NCI-H187 treated with DMSO at 0.1 percent for 48 hours (cell line): ENCODE measurements at places on chromosomes 7 and 10.

DNA sequence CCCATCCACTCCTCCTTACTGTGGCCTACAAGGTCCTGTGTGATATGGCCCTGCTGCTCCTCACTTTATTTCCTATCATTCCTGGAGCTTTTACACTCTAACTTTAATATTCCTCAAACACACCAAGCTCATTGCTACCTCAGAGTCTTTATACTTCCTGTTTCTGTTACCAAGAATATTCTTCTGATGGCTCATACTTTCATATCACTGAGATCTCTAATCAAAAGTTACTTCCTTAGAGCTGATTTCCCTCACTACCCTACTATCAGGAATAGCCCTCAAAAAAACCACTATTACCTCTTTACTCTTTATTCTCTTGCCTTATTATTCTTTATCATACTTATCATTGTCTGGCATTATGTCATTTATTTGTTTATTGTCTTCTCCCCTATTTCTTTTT lies 5.8 kb upstream of the PPP3CB start:
- DNase-seq, result no peak

GRCh38 chr7:30476459-30477145 lies 2.0 kb downstream of the NOD1 start:
- peak; percentile 26 for DNase-seq

DNA sequence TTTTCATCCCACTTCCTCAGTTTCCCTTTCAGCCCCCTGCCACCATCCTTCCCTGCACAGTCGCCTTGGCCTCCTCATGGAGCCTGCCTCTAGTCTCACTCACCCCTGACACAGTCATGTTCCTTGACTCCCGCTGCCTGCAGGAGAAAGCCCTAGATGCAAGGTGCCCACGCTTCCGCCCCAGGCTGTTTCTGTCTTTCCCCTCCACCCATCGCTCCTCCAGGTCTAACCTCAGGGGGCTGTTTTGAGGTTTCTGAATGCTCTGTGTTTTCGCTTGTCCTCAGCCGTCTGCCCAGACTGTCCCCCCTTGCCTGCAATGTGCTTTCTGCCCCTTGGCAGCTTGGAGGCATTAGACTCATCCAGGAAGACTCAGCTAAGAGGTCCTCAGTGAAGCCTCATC lies 89.9 kb downstream of the EMX2 start:
- DNase-seq, result no peak

GRCh38 chr7:1889556-1890181 lies 219.6 kb downstream of the ELFN1 start:
- no peak for DNase-seq

GRCh38 chr10:3027866-3028265 lies 39.5 kb upstream of the PFKP start:
- DNase-seq, result no peak

- DNase-seq, result no peak
These were observed 7.3 kb downstream of the CYP2E1 start for GRCh38 chr10:133534417-133534816.

DNA sequence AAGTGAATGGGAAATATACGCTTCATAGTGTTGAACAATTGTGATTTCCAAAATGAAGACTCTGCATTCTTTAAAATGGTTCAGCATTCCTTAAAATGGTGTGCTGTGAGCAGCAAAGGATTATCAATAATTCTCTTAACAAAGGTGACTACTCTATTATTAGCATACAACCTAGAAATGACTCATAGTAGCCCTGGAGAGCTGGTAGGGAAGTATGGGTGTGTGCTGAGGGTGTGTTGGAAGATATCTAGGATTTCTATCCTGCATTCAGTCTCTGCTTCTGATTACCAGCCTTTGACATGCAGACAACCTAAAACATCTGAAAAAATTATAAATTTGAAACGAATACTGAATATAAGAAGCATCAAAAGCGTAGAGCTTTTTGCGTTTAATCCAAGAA lies 72.5 kb downstream of the SEMA3D start:
- DNase-seq, result no peak

GRCh38 chr7:1763033-1763432 lies 93.0 kb downstream of the ELFN1 start:
- DNase-seq, result no peak

DNA sequence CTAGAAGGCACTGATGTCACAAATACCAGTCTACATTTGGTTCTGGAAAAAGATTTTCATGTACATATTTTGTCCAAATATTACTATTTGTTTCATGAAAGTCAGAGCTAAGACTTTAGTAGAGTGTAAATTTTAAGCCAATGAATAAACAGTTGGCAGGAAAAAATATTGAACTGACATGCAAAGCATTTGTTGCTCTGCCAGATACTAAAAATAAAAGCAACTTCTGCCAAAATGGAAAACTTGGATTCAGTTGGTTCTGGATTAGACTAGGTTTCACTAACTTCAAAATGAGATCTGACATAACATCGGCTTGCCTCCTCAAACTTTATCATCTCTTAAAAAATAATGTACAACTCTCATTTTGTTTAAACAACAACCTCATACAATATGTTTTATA lies 34.9 kb downstream of the FAM204A start:
- no peak for DNase-seq

DNA sequence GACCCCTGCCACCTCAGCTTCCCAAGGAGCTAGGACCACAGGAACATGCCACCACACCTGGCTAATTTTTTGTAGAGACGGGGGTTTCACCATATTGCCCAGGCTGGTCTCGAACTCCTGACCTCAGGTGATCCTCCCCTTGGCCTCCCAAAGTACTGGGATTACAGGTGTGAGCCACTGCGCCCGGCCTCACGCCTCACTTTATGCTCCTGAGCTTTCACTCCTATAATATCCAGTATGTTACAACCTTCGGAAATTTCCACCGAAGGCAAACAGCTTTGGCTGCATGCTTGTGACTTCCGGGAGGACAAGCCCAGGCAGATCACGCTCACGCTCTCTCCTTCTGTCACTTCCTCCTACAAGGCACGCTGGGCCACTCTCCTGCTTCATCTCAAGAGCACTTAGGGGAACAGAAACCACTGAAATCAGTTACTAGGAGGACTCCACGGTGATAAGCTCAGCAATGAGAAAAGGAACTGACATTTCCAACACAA lies 4.4 kb upstream of the MAD1L1 start:
- peak; percentile 77 for DNase-seq

GRCh38 chr10:509361-510102 lies 179.9 kb downstream of the DIP2C start:
- no peak for DNase-seq

- no peak for DNase-seq
These were observed 35.9 kb upstream of the SFTPD start for GRCh38 chr10:79984851-79985250.

DNA sequence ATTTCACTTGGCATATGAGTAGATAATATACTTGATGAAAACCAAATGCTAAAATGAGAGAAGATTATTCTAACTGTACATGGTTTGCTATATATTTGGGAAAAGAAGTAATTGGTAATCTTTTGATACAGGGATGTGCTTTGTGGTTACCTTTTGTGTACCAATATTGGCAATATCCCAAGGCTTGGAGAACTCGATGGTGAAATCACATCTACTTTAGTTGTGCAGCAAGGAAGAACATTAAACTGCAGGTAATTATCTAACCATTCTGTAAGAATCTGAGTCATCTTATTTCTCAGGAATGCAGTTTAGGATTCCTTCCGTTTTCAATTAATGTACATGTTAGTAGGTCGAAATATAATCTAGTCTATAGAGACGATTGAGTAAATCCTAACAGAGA lies 64.1 kb downstream of the SRI start:
- no peak for DNase-seq

GRCh38 chr10:132120200-132120599 lies 54.5 kb downstream of the JAKMIP3 start:
- no peak for DNase-seq

DNA sequence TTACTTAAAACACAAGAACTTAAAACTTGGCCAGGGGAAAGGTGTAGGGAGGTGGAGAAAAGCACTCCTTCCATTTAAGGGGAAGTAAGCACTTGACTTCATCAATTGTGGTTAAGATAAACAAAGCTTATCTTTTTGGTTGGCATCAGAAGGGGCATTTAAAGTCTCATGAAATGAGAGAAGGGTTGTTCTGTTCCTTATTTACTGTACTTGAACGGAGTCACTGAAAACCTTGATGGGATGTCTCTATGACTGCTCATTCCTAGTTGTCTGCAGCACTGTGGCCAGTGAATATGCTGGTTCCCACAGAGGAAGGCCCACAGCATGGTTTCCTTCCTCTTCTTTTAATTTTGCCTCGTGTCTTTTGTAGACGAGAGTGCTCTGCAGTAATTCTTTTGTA lies 229.3 kb downstream of the AUTS2 start:
- DNase-seq, result peak; percentile 77

DNA sequence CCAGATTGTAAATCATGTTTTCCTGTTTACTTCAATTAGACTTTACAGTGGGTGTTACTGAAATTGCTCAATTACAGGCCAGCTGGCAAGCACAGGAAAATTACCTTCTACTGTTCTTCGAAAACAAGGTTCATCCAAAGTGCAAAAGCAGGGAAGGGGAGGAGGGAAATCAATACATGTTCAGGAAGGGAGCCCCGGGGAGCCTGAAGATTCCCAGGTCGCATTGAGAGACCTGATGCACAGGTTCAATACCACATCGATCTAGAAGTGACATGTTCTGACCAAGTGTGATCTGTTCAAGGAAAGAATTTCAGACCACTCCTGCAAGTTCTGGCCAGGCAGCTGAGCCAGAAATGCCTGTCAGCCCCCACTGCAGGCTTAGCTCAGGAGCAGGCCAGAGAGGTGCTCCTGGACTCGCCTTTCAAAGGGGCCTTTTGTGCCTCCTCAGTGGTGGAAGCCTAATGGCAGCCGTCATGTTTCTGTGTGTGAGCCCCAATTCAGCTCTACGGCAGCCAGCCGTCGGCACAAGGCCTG lies 35.9 kb downstream of the FAM53B start:
- DNase-seq, result no peak

GRCh38 chr10:124020981-124021815 lies 72.2 kb downstream of the CHST15 start:
- DNase-seq, result peak; percentile 27

DNA sequence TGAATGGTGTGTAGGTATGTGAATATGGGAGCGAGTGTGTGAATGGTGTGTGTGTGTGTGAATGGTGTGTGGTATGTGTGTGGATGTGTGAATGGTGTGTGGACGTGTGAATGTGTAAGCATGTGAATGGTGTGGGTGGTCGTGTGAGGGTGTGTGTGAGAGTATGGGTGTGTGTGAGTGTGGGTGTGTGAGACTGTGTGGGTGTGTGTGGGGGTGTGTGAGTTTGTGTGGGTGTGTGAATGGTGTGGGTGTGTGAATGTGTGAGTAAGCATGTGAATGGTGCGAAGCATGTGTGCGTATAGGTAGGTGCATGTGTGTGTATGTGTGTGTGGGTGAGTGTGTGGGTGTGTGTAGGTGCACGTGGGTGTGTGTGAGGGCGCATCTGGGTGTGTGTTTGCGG lies 160.7 kb upstream of the COBL start:
- DNase-seq, result no peak

DNA sequence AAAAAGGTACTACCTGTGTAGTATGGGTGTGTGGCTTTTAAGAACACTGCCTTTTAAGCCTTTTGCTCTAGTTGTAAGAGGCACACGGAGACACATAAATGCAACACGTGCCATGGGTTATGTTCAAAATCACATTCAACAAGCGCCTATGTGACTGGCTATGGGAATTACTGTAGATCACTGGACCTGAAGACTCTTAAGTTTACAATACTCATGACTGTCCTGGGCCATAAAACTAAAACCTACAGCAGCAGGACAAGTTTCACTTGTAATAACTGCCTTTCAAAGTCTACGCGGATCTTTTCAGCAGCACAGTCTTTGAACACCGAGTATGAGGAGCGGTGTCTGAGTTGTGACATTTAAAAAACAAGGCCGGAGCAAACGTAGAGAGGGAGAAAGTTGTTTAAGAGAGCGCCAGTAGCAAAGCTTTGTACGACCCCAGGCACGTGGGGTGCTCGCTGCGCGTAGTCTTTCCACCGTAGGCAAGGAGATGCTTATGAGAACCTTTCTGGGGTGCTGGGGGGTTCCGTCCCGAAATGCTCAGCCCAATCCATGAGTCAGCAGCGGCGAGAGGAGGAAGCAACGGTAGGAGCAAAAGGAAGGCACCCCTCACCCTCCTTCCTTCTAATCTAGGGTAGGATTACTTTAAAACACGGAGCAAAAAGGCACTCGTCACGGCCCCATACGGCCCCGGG lies 662 bp downstream of the DNAJC2 start:
- DNase-seq, result no peak

- no peak for DNase-seq
These were observed 12.0 kb downstream of the XRCC2 start for GRCh38 chr7:152663931-152664330.

DNA sequence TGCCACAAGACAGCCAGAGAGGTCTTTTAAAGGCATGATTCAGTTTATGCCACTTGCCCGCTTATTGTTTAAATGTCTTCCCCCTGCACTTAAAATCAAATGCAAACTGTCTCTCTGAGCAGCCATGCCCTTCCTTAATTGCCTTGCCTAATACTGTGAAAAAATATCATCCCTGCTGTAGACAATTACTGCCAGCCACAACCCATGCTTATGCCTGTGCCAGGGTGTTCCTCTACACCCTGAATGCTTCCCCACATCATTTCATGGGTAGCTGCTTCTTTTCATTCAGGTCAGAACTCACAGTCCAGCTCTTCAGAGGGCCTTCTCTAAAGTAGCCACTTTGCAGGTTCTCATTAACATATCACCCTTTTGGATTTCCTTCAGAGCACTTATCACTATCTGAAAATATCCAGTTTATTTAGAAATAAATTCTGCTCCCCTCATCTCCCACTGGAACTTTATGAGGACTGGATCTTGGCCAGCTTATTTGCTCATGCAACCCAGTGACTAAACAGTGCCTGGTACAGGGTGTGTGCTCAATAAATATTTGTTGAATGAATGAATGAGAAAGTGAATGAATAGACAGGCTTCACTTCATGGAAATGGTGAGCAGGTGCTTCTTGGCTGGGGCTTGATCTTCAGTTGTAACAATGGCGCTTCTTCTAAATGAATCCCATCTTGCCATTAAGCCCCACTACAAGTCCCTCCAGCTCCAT lies 162.4 kb upstream of the MDFIC start:
- DNase-seq, result no peak

DNA sequence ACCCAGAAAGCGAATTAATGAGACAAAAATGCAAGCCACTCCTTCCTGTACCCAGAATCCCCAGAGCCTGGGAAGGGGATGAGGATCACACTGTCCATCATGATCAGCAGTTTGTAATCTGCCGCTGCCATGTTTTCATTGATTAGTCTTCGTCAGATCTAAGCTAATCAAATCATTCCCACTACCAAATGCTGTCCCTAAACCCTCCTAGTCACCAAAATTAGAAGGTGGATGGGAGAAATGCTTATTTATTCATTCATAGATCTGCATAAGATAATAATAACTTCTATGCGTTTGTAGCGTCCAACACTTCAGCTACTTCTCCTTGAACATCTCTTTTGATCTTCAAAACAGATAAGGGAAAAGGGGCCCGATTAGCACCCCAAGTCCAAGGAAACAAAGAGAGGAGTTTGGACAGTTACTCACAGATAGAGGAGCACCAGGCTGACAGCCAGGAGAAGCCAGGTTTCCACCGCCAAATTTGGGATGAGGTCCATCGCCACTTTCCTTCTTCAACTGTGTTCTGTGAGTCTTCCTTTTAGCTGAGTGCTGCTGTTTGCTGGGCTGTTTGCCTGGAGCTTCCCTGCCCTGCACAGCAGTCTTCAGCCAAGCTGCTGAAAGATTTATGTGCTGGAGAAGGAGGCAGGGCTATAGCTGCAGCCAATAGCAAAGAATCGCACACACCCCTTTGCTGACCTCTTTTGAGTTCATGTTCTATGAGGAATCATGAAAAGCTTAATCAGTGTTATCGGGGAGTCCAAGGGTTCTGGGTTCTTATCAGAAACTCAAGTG lies at the start of gene CYP3A5:
Gene CYP3A5 (minus strand): TSS at position 597 of the 792 bp plus-strand sequence. CDS start 100 bp downstream, at position 497.
- DNase-seq, result no peak
